ENCODE measurements at places on chromosomes 13 and 19.

GRCh38 chr13:18212873-18213272, 968.8 kb downstream of the TUBA3C start:
- DNase-seq = peak; percentile 11

DNA sequence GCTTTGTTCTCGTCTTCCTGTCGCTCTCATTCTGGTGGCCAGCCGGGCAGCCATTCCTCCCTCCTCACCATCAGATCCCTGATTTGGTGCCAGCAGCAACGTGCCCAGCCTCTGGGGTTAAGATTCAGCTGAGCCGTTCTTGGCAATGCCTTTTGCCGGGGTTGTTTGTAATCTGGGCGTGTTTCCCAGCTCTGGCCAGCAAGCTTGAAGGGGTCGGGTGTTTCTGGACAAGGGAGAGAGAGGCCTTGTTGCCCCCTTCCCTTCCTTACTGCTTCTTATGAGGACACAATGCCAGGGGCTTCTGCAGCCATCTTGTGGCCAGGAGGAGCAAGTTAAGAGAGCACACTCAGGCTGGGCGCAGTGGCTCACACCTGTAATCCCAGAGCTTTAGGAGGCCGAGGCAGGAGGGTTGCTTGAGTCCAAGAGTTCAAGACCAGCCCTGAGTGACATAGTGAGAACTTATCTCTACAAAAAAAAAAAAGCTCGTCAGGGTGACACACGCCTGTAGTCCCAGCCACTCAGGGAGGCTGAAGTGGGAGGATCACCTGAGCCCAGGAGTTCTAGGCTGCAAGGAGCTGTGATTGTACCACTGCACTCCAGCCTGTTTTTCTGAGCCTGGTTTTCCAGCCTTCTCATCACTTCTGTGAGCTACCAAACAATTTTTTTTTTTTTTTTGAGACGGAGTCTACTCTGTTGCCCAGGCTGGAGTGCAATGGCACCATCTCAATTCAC, 10.7 kb upstream of the CRTC1 start:
- no peak for DNase-seq

GRCh38 chr19:41425174-41426115, 1.7 kb downstream of the B3GNT8 start:
- no peak for DNase-seq

- no peak for DNase-seq
Measured at GRCh38 chr19:29583196-29583999, 22.7 kb upstream of the POP4 start.

GRCh38 chr13:33206945-33207614, 78.5 kb downstream of the STARD13 start:
- no peak for DNase-seq

DNA sequence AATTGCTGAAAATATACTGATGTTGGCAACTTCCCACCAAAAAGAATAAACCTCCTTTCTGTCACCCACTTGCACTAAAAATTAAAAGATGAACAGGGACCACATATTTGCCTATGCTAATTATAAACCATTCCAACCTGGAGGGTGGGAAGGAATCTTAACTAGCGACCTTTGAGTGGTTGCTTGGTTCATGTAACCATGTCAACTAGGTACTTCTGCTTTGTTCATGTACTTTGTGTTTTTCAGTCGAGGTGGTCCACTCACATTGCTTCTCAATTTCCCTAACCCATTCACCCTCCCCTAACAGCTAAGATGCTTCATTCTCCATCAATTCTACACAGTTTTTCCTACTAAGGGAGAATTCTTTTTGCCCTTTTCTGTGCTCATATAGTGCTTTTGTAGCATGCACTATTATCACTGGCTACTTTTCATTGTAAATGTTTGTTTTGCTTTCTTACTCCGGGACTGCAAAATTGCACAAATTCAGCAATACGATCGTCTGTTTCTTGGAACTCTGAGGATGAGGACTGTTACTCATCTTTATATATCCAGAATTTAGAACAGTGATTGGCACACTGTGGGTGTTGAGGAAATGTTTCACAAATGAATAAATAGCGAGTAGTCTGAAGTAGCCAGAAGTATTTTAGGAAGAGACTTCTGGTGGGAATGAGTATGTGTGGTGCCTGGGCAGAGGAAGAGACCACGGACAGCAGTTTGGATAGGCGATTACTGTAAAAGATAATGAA, 187.5 kb downstream of the GPC6 start:
- DNase-seq = no peak

DNA sequence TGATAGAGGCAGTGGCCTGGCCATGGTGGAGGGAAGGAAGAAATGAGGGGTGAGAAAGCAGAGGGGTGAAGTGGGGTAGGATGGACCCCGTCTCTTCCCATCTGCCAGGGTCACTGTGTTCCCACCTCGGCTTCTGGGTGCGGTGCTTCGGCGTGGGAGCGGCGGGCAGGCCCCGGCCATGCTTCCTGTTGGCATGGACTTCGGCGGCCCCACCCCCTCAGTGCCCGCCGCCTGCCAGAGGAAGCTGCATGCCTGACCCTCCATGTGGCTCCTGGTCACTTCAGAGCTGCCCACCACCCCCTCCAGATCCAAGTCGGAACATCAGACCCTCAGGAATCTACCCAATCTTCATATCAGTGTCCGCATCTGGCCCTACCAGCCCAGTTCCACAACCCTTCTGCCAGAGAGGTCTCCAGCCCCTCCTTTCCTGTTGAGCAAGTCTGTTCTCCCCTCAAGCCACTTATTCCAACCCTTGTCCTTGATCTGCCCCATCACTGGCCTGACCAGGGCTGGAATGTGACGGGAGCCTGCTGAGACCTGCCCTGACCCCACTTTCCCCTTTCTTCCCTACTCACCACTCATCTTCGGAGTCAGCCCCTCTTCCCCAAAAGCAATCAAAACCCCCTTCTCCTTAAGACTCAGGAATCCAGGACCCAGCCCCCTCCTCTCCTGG, 1.5 kb downstream of the KCNN4 start:
- no peak for DNase-seq

DNA sequence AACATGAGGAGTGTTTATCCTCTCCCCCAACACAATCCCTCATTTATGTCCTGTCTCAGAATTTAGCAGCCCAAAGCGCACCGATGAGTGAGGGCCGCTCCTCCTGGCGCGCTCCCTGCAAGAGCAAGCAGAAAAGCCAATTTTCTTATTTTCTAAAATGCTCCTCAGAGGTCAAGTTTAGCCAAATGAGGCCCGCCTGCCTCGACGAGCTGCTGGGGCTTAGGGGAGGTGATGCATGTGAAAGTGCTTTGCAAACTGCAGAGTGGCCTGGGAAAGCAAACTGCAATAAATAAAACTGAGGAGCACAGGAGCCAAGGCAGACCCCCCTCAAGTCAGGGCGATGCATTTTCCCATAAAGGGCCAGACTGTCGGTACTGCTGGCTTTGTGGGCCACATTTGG, 29.0 kb downstream of the CAPS start:
- no peak for DNase-seq

DNA sequence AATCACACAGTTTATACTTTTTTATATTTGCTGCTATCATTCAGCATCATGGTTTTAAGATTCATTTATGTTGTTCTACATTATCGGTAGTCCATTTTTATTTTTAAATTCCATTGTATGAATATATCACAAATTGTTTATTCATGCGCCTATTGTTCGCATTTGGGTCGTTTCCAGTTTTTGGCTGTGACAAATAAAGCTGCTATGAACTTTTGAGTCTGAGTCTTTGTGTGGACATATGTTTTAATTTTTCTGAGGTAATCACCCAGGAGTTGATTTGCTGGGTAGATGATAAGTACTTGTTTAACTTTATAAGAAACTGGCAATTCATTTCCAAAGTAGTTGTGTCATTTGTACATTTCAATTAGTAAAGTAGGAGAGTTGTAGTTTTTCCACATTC, 74.2 kb upstream of the CSNK1A1L start:
- DNase-seq = no peak

DNA sequence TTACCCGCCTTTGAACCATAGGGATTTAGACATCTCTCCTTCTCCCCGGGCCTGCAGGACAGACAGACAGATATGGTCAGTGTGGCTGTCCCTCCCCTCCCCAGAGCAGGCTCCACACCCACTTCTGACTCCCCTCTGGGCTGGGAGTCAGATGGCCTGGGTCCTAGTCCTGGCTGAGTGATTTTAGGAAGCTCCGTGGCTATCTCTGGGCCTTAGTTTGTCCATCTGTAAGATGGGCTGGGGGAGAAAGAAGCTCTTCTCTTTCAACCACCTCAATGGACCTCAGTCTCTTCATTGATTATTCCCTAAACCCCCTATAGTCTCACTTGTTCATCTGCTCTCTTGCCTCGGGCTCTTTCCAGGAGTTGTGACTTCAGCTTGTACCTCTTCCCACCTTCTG, 35.5 kb downstream of the UNC13A start:
- no peak for DNase-seq

DNA sequence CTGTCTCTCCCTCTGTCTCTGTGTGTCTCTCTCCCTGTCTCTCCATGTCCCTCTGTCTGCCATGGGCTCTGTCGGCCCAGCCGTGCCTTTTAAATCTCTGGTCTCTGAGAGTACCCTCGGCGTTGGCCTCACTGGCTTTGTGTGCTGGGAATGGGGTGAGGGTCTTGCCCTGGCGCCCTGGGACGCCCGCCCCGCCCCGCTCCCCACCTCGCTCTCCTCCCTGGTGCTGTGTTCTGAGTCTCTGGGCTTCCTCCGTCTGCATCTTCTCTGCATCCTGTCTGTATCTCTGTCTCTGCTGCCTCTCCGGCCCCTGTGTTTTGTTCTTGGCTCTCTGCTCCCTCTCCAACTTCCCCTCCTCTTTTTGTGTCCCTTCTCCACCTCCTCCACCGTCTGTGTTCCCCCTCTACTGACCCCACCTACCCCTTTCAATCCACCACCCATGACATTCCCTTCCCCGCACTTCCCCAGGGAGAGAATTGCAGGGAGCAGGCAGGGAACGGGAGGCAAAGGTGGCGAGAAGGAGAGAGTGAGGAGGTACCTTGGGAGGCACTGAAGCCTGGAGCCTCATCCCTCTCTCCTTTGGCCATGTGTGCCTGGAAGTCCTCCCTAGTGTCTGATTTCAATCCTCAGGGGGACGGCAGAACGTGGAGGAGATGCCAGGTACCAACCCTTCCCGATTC, 4.0 kb upstream of the MEIS3 start:
- no peak for DNase-seq

- no peak for DNase-seq
Measured at GRCh38 chr13:46687810-46688209, 109.2 kb downstream of the ESD start.

DNA sequence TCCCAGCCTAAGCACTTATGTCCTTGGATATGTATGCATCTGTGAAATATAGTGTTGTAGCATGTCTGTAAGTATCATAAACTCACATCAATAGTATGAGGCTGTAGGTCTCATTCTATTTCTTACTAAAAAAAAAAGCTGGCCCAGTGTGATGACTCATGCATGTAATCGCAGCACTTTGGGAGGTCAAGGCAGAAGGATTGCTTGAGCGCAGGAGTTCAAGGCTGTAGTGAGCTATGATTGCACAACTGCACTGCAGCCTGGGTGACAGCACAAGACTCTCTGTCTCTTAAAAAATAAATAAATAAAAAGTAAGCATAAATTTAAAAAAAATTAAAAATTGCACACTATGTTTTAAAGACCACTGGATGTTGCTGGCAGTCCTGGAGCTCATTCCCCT, 79.1 kb upstream of the SPATA13 start:
- no peak for DNase-seq

GRCh38 chr13:74243637-74244526, 109.7 kb upstream of the KLF12 start:
- DNase-seq = no peak

DNA sequence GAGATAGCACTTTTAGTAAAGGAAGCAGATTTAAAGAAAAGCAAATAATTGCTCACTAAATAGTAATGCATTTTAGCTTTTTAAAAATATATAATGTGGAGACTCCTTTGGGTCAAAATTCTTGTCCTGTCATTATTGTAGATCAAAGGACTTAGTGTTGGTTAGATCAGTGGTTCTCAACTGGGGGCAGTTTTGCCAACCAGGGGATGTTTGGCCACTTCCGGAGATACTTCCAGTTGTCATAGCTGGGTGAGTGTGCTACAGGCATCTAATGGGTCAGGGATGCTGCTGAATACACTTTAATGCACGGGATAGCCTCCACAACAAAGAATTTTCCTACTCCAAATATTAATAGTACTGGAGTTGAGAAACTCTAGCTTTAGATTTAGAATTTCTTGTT, 126.8 kb downstream of the LMO7 start:
- DNase-seq = no peak

- DNase-seq = no peak
Measured at GRCh38 chr19:30430206-30430734, 58.1 kb downstream of the ZNF536 start.

GRCh38 chr13:33679658-33680012, 138.3 kb upstream of the RFC3 start:
- DNase-seq = no peak

DNA sequence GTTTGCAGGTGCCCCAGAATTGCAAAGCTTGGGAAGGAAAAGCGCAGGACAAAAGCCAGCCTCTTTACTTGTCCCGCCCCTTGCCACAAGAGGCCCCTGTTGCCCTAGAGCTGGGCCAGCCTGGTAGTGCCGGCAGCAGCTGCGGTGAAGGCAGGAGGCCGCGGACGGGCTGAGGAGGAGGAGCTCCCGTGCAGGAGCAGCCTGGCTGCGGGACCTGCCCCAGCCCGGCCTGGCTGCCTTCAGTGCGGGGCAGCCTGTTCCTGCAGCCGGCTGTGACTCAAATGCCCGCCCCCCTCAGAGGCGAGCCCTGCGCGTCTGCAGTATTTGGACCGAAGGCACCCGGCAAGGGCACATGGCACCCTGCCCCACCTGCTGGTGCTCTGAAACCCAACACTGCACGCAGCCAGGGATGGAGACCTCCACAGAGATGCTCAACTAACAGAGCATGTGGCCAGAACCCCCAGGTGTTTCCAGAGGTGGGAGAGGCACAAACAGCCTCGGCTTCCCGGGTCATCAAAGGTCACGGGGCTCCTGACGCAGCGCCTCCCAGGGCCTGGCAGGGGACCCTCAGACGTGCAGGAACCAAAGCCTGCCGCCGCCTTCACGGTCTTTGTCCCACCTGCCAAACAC, 29.7 kb downstream of the NAXD start:
- peak; percentile 94 for DNase-seq

DNA sequence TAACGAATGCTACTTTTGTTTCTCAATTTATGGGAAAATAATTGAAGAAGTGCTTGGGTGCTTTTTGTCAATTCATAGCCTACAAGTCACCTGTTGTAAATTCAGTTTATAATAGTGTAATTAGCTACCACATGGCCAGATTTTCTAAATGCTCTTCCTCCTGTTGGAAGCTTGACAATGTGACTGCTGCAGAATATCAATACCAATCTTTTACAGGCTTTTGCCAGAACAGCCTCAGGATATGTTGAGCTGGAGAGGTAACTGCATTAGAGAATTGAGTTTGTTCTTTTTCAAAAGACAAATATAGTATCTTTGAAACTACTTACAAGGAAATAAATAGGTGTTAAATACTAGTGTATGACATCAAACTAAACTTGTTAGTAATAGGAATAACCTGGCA, 277.8 kb downstream of the POU4F1 start:
- no peak for DNase-seq

- DNase-seq = no peak
Measured at GRCh38 chr13:78197231-78197630, 278.6 kb upstream of the EDNRB start.

Data from G401 (cell line).